ENCODE measurements at places on chromosomes 12 and 14.
A peak's percentile ranks its signal among the peaks of the same experiment; 100 is the strongest.

DNA sequence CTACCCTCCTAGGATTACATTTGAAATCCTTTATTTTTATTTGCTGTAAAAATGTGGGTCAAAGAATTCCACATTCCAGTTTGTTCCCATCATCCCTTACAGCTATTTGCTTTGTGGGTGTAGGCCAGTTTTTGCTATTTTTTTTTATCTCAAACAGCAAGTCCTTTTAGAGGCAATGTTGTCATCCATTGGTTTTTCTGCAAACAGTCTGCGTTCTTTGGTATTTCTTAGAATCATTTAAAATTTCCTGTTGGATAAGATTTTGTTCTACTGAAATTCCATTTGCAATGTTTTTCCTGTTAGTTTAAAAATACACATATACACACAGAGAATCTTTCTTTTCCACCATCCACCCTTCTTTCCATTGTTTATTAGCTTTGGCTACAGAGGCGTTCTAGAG is 53.3 kb upstream of the STK38L start:
- DNase-seq = no peak

DNA sequence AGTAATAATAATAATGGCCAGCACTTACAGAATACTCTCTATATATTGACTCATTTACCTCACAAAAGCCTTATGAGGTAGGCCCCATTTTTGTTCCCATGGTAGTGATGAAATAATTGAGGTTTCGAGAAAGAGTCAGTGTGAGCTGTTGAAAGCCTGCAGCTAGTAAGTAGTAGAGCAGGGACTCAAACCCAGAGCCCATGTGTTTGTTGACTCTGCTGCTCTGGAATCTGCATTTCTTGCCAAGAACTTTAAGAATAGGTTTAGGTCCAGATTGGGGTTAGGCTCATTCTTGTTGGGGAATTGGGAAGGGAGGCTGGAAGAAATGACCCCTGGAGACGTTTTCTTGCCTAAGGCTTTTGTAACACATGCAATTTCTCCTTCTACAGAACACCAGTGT is 27.9 kb downstream of the DYRK4 start:
- DNase-seq = no peak

DNA sequence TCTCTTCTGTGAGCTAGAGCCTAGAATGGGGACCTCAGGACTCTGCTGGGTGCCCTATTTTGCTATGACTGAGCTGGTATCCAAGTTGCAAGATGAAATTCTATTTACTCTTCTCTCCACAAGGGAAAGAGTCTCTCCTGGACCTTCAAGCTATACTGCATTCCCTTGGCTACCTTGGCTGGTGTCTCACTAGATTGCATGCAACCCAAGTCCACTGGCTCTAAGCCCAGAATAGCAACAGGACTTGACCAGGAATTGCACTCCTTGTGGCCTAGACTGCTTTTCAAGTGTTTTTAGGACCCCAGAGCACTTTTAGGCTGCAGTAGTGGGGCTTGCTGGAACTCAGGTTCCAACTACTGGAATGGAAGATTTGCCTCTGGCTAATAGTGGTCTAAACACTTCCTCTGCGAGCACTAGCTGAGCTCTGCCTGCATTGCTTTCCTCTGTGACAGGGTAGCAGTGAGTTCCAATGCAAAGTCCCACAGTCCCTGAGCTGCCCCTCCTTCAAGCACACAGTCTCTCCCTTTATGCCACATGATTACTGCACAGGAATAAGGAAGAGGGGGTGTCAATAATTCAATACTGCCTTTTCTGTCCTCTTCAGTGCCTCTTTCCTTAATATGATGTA is 1009.1 kb upstream of the FLRT2 start:
- no peak for DNase-seq

GRCh38 chr12:96219700-96220206 is 25.6 kb downstream of the ELK3 start:
- DNase-seq = peak; percentile 96

DNA sequence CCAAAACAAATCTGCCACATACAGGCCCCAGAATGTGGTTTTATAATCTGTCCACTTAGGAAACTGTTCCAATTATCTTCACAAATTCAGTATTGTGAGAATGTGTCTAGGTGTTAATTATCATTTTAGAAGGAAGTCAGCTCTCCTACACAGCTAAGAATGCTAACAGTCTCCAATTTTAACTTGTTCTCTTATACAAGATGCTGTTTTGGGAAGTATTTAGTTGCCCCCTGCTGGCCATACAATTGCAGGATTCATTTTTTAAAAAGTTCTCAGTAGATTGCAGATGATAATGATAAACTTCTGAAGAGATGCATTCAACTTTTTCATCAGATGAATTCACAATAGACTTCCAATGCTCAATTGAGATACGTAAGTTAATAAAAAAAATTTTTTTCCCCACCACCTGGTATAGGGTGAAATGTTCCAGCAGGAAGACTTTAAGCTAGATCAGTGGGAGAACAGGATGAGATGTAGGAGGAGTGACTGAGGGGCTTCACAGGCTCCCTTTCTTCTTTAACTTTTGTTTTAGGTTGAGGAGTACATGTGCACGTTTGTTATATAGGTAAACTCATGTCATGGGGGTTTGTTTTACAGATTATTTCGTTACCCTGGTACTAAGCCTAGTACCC is 27.3 kb upstream of the OSBPL8 start:
- DNase-seq = peak; percentile 49

DNA sequence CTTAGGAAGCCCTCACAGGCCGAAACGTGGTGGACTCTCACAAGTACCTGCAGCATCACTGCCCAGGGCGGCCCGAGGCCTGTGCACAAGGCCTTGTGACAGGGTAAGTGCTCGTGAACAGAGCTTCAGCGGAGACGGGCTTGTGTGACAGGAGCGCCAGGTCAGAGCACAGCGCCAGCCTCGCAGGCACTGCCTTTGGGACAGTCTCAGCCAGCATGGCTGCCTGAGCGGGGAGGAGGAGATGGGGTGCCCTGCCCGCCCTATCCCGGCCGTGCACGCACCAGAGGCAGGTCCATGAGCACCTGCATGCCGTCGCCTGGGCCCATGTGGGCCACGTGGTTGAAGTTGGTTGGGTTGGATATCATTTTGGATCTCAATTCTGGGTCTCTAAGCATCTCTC is 16.9 kb downstream of the AMN start:
- no peak for DNase-seq

DNA sequence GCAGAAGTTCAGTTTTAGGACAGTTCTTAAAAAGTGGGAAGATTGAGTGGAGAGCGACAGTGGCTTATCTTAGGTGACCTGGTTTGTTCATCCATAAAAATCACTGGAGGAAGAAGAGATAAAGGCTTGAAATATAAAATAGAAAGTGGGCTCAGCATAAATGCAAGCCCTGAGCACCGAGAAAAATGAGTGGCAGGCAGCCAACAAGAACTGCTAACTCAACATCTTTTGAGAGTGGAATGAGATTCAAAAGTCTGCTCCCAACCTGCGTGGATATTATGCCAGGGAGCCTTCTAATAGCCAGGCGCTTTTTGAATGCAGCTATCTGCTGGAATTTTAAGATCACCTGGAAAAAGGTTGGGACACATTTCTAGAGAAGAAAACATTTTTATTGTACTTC is 666.5 kb downstream of the FLRT2 start:
- DNase-seq = no peak

DNA sequence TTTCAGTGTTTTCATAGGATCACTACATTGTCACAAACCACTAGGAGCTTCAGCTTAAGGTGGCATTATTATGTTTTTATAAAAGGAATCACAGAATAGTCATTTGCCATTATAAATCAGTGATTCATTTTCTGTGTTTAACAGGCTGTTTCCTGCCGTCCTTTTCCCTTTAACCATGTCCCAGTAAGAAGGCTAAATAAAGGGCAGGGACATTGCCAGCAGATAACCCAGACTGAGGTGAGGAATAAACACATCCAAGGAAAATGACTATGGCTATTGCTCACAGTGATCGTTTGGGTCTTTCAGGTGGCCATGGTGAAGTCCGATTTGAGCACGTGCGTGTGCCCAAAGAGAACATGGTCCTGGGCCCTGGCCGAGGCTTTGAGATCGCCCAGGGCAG is 17.9 kb upstream of the ALDH2 start:
- no peak for DNase-seq

GRCh38 chr12:3463921-3464320 is 27.1 kb upstream of the PRMT8 start:
- peak; percentile 36 for DNase-seq

GRCh38 chr14:64465831-64466554 is 694 bp downstream of the AKAP5 start:
- DNase-seq = peak; percentile 44

DNA sequence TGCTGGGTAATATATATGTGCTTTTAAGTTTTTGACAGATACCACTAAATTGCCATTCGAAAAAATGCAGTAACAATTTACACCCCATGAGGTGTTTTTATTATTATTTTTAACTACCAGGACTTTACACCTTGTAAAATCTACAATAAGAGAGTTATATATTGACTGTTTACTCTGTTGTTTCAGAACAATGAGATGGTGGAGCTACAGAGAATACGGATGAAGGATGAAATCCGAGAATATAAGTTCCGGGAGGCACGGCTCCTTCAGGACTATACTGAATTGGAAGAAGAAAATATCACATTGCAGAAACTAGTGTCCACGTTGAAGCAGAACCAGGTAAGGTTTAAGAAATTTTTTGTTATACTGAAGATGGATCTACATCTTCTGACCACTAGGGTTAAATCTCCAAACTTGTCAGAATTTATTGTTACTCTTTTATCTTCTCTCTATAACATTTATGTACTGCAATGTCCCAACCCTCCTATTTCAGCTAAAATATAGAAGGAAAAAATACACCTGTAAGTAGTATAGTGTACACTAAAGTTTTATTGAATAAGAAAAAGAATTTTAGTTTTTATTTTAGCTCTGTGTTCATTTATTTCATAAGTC is 105.4 kb upstream of the FGD4 start:
- DNase-seq = no peak

- peak; percentile 49 for DNase-seq
Measured at GRCh38 chr12:90959538-90960139, 4.7 kb upstream of the CCER1 start.

DNA sequence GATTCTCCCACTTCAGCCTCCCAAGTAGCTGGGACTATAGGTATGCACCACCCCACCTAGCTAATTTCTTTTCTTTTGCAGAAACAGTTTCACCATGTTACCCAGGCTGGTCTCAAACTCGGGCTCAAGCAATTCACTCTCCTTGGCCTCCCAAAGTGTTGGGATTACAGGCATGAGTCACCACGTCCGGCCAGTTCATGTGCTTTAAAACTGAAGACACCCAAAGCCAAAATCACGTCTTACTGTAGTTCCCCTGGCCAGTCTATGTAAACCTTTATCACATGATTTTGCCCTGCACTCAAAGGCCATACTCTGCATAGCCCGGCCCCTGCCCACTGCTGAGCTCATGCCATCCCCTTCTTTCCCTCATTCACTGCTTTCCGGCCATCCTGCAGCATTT is 4.5 kb downstream of the ALKBH2 start:
- DNase-seq = no peak

DNA sequence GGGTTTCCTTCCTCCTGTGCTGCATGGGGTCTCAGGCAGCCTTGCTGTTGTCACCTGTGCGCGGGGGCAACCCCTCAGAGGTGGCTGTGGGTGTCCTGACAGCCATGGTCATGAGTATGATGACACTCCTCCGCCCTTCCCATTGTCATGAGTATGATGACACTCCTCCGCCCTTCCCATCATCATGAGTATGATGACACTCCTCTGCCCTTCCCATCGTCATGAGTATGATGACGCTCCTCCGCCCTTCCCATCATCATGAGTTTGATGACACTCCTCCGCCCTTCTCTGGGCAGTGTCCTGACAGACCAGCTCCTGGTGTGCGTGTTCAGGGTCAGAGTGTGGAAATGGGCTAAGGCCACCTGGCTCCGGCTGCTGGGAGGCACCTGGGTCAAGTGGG is 40.0 kb downstream of the FBRSL1 start:
- no peak for DNase-seq

DNA sequence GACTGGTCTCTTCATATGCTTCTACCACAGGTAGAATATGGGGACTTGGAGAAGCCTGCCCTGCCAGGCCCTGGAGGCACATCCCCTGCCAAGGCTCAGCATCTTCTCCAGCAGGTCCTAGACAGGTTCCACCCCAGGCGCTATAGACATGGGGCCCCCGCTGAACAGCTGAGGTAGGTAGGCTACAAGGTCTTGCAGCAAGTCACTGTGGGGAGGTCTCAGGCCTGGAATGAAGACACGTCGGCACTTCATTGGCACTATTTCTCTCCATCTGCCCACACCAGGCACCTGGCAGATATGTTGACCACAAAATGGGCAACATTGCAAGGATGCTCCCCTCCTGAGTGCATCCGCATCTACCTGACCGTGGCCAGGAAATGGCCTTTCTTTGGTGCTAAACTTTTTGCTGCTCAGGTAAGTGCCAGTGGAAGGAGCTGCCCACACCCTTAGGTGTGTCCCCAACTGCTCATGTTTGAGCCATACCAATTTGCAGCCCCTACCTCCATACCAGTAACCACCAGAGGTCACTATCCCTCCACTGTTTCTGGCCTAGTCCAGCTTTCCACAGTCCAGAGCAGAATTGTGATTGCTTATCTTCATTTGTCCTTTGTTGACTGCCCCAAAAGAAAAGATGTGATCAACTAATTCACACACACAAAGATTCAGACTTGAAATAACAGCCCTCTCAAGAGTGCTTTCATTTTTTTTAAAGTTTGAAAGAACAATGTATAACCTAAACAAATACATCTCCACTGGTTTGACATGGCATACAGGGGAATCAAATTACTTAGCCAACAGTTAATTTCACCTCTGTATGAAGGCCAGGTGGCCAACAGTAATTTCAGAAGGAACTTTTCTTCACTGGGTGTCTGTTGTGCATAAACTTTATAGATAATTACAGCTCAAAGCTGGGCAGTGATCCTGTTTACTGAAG is 16.1 kb downstream of the PIGH start:
- peak; percentile 42 for DNase-seq

Measured in RPMI7951 (cell line).